ENCODE measurements at places on chromosomes 12 and 14.

DNA sequence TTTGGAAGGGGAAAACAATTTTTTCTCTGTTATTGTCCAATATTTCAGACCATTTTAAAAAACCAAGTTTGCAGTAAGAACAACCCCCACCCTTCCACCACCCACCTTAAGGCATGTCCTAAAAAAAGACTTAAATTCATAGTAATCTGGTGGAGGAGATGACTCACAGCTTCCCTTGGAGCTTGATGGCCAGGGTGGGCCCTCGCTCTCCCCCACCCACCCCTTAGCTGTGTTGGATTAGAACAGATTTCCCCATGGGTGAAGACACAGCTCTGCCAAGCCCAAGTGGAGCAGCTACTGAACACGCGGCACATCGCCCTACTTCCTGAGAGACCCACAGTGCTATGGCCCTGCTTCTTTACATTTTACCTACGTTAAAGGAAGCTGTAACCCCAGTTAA, 140.3 kb downstream of the GCH1 start:
- peak; percentile 36 for DNase-seq

DNA sequence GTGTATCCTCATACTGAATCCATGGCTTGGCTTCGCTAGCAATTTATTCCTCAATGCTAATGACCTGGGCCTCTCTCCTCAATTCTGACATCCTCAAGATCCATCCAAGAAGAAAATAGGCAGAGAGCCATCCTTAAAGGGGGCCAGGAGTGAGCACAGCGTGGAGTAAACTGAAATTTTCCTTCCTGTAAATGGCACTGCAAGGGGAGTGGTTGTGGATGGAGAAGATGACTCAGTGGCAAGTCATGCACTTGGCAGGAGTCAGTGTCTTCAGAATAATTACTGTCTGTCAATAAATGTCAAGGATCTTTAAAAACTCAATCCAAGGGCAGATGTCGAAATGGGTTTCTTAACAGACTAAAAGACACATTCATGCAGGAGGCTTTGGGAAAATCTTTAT, 88.0 kb upstream of the TMEM132C start:
- DNase-seq, result no peak

DNA sequence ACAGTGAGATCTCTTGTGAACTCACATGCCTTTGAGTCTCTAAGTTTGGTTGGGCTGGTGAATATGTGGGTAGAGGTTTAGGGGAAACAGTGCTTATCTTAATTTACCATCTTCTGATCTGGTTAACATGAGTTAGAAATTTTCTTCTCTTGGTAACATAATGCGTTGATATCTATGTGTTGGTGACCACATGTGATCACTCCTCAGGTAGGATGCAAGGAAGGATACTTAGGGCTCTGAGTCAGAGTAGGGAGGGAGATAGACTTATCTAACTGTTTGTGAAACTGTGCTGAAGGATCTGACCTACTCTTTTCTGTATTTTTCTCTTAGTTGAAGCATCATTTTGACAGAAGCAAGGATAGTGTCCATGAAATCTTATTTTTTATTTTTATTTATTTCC, 23.1 kb downstream of the FAM234B start:
- DNase-seq, result no peak

GRCh38 chr12:81779216-81779615, 20.1 kb upstream of the PPFIA2 start:
- no peak for DNase-seq

GRCh38 chr14:74981462-74981782, 21.3 kb upstream of the EIF2B2 start:
- no peak for DNase-seq

- DNase-seq, result no peak
These were observed 61.9 kb downstream of the PAX9 start for GRCh38 chr14:36723530-36723929.

DNA sequence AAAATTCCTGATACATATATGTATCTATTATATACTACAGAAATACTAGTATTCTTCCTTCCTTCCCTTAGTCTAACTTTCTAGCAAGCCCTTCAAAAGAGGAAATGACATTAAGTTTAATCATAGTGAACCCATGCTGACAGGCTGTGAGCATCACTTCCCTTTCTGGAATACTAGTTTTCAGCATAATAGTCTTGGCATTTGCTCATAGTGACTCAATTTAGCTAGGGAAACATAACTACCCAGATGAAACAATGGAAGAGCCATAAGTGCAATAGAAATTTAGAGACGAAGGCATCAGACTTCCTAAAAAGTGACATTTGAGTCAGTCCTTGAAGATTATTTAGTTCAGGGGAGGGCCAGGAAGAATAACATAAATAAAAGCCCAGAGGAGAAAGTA, 184.5 kb upstream of the CRY1 start:
- DNase-seq, result no peak

DNA sequence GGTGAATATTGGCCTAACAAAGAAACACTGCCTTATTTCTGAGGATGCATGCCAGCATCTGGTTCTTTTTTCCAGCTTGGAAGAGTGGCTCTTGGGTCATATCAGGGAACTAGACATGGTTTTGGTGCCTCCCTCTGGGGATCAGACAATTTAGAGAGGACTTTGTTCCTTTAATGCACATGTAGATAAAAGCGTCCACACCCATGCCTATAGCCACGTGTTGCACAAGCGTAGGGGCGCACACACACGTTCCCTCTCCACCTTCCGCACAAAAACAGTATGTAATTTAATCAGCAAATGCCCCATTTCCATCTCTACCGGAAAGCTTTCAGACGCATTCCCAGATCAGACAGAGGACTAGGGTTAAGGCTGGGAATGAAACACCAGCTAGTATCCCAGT, 61.7 kb upstream of the RIC8B start:
- no peak for DNase-seq

GRCh38 chr12:80648881-80649280, 58.6 kb upstream of the MYF6 start:
- no peak for DNase-seq

DNA sequence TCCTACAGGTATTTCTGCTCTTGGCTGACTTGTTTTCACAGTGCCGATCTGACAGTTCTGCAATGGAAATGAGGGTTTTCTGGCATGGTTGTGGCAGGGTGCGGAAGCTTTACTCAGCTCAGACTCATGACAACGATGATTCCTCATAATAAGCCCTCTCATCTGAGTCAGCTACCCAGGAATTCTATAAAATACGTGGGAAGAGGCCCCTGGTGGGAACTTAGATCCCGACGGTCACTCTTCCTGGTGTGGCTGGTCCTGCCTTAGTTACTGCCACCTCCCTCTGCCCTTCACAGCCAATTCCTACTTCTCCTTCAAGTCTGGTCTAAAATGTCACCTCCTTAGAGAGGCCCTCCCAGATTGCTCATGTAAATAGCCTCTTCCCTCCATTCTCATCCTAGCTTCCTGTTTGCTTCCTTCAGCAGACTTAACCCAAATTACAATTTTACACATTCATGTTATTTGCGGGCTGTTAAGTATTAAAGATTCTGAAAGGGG, 104.2 kb upstream of the MAP1LC3B2 start:
- DNase-seq, result peak; percentile 25

DNA sequence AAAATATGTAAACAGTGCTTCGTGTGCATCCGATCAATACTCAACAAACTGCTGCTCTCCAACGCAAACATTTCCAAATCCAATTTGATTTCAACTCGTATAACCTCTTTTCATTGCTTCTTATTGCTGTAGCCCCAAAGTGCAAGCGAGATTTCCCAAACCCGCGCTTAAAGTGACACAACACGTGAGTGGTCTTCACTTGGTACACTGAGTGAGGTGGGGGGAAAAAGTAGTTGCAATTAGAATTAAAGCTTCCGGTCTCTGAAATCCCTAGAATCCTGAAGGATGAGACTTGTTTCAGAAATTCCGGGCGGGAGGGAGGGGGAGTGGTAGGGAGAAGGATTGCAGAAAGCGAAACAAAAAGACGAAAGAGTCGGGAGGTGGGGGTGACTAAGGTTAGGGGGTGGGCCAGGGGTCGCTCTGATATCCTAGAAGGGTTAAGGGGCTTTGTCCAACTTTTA, 387.5 kb downstream of the BCAT1 start:
- peak; percentile 41 for DNase-seq

GRCh38 chr12:29537298-29537697, 39.8 kb upstream of the OVCH1 start:
- DNase-seq, result no peak

- DNase-seq, result no peak
These were observed 65.4 kb upstream of the DDX11 start for GRCh38 chr12:31008241-31008761.

GRCh38 chr12:121064116-121064515, 25.1 kb upstream of the OASL start:
- no peak for DNase-seq
